B cell (primary cell): ENCODE measurements at places on chromosomes 6 and 20. TPM values are rescaled to one million over a fixed set of nuclear protein-coding genes. Genes with fewer than 3 reads are reported as not detected.

Gene KIAA0408
- 0.25 and 0.58 TPM in 2 replicates for polyA plus RNA-seq

Gene ZC2HC1B
- polyA plus RNA-seq = 0.36 and 0.51 TPM in 2 replicates

Gene PDYN
- not detected in 2 replicates for polyA plus RNA-seq

Gene MACROD2
- polyA plus RNA-seq = 6.7 and 8.0 TPM in 2 replicates

Gene ELOVL2
- not detected in 2 replicates for polyA plus RNA-seq

Gene TOX2
- 1.2 and 2.3 TPM in 2 replicates for polyA plus RNA-seq

Gene HDGFL1
- polyA plus RNA-seq = not detected in 2 replicates

Gene RAET1E
- not detected in 2 replicates for polyA plus RNA-seq

Gene LY6G6F
- polyA plus RNA-seq = 0.32 TPM in 1 of 2 replicates, not detected in the other

Gene PAX1
- not detected in 2 replicates for polyA plus RNA-seq

- no peak for DNase-seq
These were observed 134.5 kb downstream of the RPS12 start for GRCh38 chr6:132948889-132949288.

GRCh38 chr6:55822815-55823214 lies 52.6 kb downstream of the BMP5 start:
- DNase-seq = no peak

- no peak for DNase-seq
These were observed 21.2 kb upstream of the PTPRT start for GRCh38 chr20:43210901-43211300.

DNA sequence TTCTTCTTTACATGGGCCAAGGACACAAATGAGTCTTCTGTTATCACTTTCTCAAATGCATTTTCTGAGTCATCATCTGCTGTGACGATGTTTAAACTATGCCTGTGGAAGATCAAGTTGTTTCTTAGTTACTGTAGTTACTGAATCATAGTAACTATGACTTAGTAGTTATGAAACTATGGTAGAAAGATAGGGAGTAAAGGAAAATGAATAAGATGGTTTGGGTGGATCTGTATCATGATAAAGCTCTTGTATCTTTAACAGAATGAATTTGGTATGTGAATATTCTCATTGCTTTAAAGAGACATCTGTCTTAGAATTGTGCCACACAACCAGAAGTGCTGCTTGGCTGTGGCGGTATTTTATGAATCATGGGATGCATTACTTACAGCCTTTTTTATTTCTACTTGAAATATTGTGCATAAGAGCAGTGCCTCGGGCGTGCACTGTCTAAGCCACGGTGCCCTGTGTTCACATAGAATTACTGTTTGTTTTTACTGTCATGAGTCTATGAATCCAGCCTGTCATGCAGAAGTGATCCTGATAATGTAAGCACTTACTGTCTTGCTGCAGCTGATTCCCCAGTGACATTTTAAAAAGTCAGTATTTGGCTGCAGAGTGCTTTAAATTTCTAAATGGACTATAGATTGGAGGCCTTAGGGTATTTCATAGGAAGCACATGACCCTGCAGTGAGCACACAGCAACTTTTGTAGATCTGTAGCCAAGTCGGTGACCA lies 215.2 kb downstream of the TMEM242 start:
- no peak for DNase-seq

- no peak for DNase-seq
These were observed 5.6 kb downstream of the ABHD16A start for GRCh38 chr6:31697555-31697954.

DNA sequence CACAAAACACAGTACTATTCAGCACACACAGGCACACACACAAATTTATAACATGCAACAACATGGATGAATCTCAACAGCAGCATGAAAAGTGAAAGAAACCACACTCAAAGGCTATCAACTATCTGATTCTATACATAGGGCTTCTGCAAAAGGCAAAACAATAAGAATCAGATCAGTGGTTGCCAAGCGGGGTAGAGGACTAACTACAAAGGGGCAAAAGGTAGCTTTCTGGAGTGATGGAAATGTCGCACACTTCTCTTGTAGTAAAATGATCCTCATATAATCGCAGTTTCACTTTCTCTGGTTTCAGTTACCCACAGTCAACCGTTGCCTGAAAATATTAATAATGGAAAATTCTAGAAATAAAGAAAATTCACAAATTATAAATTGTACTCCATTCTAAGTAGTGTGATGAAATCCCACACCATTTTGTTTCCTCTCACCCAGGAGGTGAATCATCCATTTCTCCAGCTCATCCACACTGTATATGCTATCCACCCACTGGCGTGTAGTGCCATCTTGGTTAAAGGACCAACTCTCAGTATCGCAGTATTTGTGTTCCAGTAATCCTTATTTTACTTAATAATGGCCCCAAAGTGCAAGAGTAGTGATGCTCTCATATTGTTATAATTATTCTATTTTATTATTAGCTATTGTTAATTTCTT lies 12.8 kb upstream of the PLN start:
- DNase-seq = no peak

DNA sequence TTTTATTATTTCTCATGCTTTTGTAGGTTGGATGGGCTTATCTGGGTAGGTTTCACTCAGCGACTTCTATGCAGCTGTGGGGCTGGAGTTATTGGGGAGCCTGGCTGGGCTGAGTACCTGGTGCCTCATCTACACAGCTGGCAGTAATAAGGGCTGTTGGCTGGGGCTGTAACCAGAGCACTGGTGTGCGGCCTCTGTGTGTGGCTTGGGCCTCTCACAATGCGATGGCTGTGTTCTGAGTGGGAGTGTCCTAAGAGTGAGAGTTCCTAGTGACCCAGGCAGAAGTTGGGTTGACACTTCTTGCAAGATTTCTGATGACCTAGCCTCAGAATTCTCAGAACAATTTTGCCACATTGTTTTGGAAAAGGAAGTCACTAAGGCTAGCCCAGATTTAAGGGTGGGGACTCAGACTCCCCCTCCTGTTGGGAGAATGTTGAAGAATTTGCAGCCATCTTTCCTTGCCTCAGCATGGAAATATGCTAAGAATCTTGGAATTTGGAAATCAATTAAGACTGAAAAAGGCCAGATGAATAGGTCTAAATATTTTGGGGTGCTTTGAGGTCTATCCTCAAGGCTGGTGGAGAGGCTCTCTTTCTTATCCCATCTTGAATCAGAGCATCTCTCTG lies 158.8 kb downstream of the SCP2D1 start:
- no peak for DNase-seq

DNA sequence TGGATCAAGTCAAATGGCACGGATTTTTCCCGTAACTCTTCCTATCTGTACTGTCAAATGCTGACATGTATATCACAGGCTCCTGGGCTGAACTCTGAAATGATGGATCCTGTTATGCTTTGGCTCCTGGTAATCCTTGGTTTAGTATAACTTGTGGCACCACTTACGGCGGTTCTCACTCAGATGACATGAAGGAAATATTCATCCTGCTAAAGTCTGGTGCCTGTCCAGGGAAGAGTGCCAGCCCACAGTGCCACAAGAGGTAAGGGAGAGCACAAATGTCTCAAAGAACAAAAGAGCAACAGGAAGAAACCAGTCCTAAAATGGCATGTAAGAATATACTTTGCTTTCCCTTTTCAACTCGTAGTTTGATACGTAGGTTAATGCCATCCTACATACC lies 93.1 kb upstream of the TAB2 start:
- DNase-seq = no peak

GRCh38 chr6:130183271-130184222 lies 39.2 kb downstream of the SAMD3 start:
- DNase-seq = no peak

GRCh38 chr6:142306736-142307135 lies 4.9 kb downstream of the ADGRG6 start:
- DNase-seq = no peak

GRCh38 chr6:119830069-119830468 lies 480.5 kb upstream of the MAN1A1 start:
- no peak for DNase-seq

GRCh38 chr6:110831405-110831804 lies 16.1 kb upstream of the CDK19 start:
- no peak for DNase-seq

DNA sequence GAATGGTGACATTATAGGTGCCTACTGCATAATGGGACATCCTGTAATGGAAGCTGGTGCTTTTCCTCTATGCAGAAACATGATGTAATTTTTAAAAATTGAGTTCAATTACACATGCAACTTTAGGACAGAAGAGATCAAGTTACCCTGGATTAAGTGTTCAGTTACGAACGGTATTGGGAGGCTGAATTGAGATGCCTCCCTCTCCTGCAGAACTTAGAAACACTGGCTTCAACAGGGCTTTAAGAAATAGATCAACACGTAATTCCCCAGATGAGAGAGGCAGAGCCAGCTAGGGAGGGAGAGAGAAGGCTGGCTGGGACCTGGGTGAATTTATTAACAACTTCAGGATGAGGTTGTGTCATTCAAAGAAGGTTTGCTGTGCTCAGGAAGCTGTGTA lies 232.8 kb downstream of the CDH26 start:
- no peak for DNase-seq

- DNase-seq = no peak
These were observed 552.4 kb downstream of the RFPL4B start for GRCh38 chr6:112899541-112899940.

DNA sequence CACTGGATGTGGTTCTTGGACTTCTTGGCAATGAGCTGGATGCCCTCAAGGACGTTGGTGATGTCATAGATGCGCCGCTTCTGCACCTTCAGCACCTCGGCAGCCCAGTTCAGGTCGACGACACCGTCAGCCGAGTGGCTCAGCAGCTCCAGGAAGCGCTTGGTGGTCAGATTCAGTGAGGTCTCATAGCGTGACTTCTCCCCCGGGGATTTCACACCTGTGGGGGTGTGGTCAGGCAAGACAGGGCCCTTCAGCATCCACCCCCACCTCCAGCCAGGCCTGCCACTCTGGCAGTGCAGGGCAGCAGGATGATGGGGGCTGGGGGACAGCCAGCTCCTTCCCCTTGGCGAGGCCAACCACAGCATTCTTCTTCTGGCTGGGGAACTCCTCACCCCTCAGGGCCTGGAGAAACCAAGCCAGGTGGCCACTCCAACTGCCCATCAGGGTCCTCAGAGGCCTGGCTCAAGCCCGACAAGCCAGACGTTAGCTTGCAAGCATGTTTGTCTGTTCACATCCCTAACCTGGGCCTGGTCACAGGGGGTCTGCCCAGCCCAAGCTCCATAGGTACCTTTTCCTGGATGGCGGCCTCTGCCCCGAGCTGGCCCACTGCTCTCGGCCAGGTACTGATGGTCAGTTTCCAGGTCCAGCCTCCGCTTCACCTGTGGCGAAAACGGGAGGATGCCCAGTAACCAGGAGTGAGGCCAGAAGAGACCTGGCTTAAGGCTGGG lies 5.7 kb upstream of the NECAB3 start:
- DNase-seq = peak; percentile 83

DNA sequence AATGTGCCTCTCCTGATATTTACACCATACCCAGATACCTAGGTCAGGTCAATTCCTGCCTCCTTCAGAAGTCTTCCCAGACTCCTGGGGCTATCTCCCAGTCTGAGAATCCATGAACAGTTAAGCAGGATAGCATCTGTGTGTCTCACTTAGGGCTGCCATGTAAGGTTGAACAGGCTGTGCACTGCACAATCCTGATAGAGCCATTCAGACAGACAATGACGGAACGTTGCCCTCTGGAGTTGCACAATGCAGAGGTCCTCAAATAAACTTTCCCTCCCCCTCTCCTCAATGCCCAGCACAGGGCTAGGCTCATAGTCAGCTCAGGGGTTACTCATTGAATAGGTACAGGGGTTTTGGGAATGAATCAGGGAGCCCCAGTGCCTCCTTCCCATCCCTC lies 89.7 kb downstream of the CD40 start:
- no peak for DNase-seq

GRCh38 chr20:37365760-37366638 lies 20.1 kb downstream of the SRC start:
- DNase-seq = peak; percentile 73

DNA sequence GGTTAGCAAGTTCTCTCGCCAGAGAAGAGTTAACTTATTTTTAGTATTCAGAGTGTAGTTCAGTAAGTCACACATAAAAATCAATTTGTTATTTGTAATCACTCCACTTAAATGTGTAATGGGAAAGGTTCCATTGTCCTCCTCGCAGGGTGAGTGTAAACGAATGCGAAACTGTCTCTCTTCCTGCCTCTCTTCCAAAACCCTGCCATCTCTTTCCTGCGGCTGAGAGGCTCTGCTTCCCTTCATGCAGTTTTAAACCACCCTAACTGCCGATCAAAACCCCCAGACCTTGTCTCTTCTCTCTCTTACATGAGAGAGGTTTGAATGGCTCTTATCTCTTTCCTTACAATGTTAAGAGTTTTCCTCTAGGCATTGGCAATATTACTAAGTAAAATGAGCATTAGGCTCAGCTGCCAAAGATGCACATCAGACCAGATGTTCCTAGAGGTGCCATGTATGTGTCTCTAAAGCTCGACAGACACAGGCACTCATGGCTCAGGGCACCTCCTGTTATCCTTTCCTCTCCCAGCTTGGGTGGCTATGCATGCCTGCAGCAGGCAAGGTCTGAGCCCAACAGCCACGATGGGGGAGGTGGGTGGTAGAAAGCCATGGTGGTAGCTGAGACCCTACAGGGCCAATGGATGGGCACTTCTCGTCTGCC lies 91.2 kb downstream of the JARID2 start:
- DNase-seq = no peak

GRCh38 chr6:166693880-166694279 lies 66.8 kb upstream of the RPS6KA2 start:
- no peak for DNase-seq

DNA sequence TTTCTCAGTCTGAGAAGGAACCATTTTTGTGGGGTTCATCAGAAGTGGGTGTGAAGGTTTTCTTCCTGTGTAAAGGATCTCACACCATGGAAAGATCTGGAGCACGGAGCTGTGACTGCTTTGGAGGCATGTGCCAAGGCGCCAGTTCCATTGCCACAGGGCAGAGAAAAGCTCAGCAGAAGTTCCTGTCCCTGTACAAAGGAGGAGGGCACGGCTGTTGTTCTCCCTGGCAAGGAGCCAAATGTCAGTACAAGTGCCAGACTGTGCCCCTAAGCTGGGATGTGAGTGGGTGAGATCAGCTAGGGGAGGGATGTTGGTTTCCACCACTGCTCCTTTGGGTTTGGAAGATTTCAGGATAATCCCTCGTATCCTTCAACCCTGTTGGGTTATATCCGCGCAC lies 117.3 kb downstream of the CRYBG1 start:
- no peak for DNase-seq

DNA sequence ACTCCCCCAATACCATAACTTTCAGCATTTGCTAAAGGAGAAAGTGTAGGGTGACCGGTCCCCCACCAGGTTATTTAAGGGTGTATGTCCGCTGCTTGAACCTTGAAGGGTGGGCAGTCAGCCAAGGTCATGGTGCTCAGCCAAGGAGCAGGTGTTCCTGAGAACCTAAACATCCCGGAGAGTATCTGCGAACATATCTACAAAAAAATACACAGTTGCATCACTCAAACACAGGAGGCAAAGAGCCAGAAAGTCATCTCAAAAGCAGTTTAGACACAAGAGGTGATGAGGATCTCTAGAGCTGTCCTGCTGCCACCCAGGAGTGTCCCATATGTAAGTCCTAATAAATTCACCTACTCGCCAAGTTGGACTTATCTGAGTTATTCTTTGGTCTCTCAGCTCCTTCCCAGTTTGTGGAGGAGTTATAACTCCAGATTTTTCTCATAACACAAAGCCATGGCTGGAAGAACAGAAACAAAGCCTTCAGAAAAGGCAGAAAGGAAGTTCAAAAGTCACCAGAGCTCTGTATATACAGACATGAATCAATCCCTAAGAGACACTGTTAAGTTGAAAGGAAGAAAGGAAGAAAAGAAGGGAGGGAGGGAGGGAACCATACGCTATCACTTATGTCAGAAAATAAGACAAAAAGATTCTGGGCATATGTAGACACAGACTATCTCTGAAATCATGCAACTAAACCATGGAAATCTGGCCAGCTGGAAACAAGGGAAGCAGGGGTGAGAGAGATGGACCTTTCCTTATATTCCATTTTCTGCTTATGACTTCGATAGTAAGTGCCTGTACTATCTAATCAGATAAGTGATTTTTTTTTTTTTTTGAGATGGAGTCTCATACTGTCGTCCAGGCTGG lies 11.3 kb downstream of the MBOAT1 start:
- no peak for DNase-seq
